Thymus (tissue), 14 donors: ENCODE measurements at places on chromosomes 2 and 18.
A peak's percentile ranks its signal among the peaks of the same experiment; 100 is the strongest.

GRCh38 chr18:35246831-35247230 lies 6.0 kb downstream of the ZNF397 start:
- DNase-seq: no peak

DNA sequence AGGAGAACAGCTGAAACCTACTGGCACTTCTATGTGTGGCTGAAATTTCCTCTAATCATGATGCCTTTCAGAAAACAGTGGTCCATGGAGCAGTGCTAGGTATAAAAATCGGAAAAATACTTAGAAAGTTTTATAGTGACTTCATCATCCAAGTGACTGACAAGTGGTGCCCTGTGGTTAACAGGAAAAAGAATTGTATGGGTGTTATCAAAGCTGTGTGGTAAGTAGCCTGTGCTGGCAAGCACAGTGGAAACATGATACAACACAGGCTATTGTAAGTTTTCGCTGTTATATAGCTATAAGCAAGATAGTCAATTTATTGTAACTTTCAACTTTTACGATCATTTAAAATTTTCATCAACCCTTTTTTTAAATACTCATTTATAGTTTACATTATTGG lies 1599.7 kb upstream of the ZEB2 start:
- DNase-seq: no peak

DNA sequence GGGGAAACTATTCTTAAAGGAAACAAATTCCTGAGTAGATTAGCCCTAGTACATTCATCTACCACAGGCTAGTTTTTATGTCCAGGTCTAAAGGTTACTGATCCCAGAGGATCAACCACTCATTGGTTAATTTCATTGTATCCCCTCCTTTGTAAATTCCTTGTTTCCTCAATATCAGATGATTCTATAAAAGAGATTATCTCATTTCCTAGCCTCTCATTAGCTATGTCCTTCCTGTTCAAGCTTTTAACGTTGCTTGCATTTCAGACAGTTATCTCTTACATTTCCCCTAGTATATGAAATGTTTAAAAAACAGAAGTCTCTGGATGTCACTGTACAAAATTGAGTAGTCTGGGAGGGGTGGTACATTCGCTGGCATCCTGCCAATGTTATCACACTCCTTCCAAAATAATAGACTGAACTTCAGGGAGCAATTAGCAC lies 24.2 kb upstream of the ARMC9 start:
- no peak for DNase-seq

GRCh38 chr2:234031207-234031606 lies 19.3 kb upstream of the SPP2 start:
- no peak for DNase-seq

DNA sequence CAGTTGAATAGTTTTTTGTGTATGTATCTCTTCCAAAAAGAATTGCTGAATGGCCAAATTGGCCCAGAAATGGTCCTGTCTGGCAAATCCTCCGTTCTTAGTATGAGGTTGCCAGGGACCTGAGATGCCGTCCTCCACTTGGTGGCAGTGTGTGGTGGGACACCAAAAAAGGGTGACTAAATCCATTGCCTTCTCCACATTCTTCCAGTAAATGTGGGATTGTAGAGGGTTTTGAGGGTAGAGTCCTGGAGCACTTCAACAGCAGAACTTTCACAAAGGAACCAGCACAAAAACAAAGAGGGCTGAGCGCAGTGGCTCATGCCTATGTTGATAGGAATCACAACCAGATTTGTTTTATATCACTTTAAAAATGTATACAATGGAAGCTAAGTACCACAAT lies 199.9 kb downstream of the BCL2 start:
- no peak for DNase-seq

DNA sequence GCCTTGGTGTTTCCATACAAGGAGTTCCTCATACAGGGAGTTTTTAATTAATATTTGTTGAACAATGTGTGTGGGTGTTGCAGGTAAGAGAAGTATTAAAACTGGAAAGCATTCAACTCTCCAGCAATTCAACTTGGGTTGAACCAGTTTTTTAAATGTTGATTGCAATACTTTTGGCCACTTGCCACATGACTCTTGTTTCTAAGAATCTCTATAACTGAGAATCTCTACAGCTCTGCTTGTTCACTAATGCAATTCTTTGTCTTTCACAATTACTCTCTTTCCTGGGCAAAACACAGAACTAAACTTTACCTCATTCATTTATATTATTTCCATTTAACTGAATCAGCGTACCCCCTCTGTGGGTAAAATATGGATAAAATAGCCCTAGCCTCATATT lies 429.4 kb downstream of the ARHGAP15 start:
- DNase-seq: no peak

DNA sequence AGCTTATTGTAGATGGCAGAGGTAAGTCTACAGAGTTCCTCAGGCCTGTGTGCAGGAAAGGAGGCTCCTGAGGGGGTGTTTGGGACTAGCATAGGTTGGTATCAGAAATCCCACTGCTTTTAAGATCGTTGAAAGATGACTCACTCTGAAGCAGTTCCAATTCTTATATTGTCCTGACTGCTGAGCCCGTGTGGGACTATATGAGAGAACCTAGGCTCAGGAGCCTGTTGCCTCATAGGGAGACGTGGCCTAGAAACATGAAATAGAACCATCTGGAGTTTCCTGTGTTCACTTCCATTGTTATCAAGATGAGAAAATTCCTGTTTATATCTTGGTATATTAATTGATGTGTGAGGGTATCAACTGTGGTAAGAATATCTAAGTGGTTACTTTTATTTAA lies 5.7 kb downstream of the CCT7 start:
- no peak for DNase-seq

DNA sequence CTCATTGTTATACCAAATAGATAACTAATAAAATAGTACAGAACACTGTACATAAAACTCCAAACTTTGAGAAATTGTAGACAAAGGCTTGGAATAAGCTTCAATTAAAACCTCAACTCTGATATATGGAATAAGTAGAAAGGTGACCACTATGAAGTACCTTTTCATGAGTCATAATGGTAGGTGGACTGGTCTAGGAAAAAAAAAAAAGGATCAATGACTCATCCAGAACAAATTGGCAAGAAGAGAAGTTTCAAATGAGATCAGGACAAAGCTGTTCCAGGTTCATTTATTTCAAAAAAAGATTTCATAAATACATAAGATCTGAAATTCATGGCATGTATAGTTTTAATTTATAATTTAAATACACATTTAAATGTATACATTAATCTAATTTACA lies 769.7 kb downstream of the SUCLG1 start:
- no peak for DNase-seq

GRCh38 chr2:17538022-17538843 lies 2.3 kb upstream of the VSNL1 start:
- no peak for DNase-seq

DNA sequence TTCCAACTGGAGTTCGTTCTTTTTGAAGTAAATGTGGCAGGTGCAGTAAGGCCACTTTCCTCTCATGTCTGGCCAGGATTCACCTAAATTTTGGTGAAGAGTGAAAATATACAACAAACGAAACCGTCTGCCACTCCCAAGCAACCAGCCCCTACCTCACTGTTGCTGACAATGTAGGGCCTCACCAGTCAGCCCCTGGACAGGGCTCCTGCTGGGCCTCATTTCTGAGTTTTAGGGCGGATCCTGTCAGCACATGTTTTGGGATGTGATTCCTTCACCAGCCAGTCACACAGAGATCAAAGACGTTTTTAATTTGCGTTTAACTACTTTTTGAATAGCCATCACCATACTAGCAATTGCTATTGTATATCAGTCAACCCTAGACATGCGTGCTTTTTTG lies 185.0 kb downstream of the WDR7 start:
- DNase-seq: no peak

GRCh38 chr2:180715044-180715443 lies 265.4 kb upstream of the UBE2E3 start:
- DNase-seq: no peak

DNA sequence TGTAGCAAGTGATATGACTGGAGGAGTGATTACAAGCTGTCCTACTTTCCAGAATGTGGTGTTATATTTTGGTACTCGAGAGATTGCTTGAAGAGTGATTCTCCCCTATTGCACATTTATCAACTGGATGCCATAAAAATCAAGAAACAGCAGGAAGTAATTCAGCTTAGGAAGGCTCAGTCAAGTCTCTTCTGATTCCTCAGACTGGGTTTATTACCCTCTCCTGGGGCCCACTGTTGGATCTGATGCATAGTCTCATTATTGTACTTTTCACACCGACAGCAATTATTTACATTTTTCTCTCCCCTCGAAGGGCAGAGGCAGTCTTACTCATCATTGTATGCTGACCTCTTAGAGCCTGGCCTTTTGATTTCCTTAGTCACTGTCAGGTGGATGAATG lies 9.3 kb downstream of the NOSTRIN start:
- DNase-seq: no peak

DNA sequence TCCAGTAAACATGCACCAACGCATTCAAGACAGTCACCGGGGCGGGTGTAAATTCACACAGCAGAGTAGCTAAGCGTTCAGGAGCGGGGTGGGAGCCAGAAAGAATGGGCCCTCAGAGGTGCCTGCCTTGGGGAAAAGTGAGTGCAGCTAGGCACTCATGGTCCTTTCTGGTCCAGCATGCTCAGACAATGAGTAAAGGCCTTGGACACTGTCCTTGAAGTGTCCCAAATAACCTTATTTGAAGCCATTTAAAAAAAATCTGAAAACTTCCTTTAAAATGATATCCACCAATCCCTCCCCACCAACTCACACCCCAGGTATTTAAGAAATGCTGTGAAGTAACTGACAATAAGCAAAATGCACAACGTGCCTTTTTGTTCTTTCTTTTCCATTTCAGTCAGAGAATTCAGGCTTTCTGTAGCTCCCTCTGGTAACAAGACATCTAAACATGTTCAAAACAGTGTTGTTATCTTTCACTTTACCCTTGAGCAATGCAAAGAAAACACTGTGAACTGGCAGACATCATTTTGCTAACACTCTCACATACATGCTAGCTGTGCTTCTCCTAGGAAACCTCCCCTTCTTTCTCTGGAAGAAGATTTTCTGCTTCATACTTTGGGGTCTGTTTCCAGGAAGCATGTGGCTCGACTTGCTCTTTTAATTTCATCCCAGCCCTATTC lies 445.1 kb upstream of the SPRED2 start:
- no peak for DNase-seq

DNA sequence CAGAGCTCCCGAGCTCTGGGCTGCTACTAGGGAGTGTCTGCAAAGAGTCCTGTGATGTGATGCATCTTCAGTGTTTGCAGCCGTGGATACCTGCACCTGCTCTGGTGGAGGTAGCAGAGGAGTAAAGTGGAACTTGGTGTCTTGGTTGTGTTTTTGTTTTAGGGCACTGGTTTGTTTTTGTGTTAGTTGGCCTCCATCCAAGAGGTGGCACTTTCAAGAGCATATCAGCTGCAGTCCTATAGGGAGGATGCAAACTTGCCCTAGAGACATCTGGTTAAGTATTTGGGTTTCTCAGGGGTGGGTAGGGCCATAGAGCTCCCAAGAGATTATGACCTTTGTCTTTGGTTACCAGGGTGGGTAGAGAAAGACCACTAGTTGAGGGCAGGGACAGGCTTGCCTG lies 1249.0 kb upstream of the FAM98A start:
- no peak for DNase-seq

- peak; percentile 58 for DNase-seq
These were observed 90.6 kb downstream of the FEZ2 start for GRCh38 chr2:36507408-36507812.

- no peak for DNase-seq
These were observed 72.1 kb upstream of the LYPD6B start for GRCh38 chr2:148966438-148966758.

DNA sequence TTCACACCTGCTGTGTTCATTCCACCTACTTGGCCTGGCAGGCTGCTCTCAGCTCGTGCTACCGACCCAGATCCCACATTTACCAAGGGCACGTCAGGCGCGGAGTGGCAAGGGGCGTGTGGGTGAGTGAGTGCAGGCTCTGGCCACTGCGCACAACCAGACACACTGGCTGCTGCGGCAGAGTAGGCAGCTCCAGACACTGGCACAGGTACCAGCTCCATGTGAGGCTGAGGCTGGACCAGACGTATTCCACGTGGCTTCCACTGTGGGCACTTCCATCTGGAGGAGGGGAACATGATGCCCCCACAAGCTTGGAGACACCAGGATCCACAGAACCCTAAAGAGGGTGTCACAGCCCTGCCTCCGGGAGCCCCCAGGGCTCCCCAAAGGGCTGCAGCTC lies 74.6 kb upstream of the ZNF804A start:
- DNase-seq: no peak

DNA sequence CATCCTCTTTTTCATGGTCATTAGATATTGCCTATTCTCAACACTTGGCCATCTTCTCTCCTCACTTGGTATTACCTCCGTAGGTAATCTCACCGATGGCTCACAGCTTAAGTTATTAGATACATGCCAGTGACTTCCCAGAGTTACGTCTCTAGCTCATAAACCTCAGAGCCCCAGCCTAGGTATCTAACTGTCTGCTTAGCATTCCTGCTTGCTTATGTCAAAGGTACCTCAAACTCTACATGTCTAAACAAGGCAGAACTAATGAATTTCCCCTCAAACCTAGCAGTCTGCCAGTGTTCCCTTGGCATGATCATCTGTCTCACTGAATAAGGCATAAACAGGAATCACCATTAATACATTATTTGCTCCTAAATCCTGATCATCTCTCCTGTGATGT lies 27.7 kb upstream of the ZNF638 start:
- DNase-seq: no peak

- DNase-seq: no peak
These were observed 6.3 kb upstream of the ID2 start for GRCh38 chr2:8675543-8675942.

DNA sequence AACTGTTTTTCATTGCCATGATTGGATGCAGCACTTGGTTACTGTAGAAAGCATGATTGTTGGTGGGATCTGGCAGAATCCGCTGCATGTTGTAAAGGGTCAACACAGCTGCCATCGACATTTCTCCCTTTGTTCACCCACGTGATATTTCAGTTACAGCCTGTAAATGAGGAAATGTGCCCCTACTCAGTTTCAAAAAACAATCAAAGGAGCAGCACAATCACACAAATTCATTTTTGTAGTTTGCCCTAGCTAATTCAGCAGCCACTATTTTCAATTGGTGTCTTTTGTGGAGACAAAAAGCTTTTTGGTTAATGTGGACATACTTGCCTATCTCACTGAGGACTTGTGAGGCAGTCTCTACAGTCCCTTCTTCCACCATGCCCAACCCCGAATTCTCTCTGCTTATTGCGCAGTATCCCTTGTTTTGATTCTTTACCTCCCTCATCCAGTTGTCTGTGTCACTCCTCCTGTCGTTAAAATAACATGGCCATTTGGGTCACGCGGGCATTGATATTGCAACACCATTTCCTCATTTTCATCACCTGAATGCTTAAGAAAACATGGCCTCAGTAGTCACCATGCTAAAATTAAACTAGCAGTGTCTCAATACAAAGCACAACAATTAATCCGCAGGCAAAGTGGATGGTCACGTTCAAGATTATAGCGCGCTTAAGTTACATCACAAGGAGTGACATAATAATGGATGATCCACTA lies 6.4 kb upstream of the PROC start:
- DNase-seq: no peak

- no peak for DNase-seq
These were observed 51.2 kb downstream of the INHBB start for GRCh38 chr2:120396861-120397811.

DNA sequence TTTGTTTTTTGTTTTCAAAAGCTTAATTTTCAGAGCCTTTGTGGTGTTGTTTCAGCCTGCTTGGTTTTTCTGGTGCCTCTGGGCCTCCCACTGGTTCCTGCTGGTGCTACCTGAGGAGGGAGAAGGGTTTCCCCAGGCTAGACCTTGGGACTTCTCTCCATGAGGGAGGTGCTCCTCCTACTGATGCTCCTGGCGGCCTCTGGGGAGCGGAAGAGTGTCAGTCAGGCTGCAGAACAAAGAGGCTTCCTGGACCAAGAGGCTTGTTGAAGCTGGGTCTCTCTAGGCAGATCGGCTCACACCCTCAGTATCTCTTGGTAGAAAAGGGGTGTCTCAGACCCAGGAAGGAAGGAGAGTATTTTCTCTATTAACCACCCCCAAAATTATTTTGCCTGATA lies 32.2 kb downstream of the RFX8 start:
- no peak for DNase-seq
